ENCODE measurements at places on chromosomes 12 and 14.

DNA sequence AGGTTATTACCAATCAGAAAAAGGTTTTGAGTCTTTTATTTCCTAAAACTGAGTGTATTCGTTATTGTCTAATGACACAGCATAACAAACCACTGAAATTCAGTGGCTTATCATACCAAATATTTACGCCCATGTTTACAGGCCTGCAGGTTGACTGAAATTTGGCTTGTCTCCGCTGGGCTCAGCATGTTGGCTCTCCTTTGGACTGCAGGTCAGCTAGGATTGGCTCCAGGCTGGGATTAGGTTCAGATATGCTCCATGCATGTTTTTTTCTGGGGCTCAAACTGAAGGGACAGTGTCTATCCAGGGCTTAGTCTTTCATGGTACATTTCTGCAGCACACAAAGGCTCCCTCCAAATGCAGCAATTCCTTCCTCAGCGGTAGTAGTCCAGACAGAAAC is 569.9 kb downstream of the DIO2 start:
- DNase-seq = no peak

- no peak for DNase-seq
These were observed 141.0 kb upstream of the LMNTD1 start for GRCh38 chr12:25694072-25694471.

DNA sequence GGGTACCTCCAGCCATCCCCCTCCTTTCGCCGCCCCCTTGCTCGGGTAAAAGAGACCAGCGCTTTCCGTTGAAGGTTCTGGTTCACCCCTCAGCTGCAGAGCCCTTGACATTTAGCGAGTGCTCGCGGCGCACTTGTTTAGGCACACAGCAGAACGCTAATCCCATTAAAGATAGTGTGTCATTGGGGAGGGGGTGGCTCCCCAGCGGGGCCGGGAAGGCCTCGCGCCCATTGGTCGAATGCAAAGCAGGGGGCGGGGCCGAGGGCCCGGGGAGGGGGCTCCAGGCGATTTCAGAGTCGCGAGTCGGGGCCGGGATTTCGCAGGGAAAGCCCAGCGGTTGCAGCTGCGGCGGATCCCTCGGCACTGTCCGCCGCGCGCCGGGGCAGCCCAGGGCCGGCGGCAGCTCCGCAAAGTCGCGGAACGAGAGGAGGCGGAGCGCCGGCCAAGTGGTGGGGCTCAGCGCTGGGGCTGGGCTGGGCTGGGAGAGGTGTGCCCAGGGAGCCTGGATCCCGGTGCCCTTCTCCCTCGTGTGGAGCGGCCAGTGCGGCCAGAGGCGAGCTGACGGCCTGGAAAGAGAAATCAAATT is 122.9 kb downstream of the TSPAN9 start:
- DNase-seq = peak; percentile 61

DNA sequence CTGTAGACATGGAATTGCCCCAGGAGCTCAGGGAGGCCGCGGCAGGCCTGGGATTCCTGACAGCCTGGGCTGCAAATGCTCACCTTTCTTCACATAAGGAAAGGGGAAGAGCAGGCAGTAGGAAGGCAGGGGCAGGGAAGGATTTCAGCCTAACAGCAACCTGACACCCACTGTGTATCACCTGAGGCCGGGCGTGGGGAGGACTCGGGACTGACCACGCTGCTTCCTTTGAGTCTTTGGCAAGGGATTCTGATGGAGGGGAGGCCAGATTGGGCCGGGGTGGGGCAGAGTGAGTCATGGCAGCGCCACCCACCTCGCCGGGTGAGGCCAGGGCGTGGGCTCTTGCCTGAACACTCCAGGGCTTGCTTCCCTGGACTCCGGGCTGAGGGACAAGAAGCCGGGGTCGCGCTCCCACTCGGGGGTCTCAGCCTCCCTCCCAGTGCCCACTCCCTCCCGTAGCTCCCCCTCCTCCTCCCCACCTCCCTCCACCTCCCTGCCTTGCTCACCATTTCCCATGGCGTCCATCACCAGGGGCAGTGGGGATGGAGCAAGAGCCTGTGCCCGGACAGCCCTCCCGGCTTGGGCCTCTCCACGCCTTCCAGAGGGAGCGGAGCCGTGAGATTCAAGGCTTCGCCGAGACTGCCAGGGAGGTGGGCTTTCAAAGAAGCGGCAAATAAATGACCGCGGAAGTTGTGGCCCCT is 247.9 kb upstream of the RTL1 start:
- no peak for DNase-seq

DNA sequence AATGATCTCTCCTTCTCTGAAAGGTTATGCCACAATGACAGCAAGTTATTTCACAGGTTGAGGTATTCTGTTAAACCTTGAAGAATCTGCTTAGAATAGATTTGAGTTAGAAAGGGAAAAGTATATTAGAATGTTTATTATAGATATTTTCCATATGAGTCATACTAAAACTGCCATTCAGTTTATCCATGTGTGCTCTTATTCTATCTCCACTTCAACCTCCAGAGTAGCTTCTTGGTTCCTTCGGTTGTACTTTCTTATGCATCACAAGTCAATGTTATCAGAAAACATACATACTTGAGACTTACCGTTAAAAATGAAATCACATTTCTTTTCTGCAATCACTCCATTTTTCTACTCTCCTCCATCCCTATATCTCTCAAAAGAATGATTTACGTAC is 197.7 kb downstream of the BCAT1 start:
- no peak for DNase-seq

- peak; percentile 78 for DNase-seq
These were observed 96.9 kb upstream of the TMPO start for GRCh38 chr12:98418357-98419075.

- DNase-seq = no peak
These were observed 370.4 kb downstream of the NPAS3 start for GRCh38 chr14:33309106-33309505.

- no peak for DNase-seq
These were observed 16.7 kb downstream of the AK7 start for GRCh38 chr14:96408608-96409007.

DNA sequence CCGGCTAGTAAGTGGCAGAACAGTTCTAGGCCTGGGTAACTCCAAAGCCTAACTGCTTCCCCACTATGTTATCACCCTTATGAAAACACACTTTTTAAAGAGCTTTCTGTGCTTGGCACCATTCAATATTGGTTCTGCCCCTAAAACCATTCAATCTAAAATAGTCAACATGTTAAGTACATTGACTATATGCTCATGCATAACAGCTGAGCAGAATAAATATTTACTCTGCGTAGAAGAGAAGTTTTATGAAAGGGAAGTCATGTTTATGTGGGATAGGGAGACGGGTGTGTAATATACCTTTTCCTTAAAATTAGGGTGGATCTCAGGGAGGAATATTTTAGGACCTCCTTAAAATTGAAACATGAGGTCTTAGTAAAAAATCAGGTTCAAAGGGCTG is 80.5 kb downstream of the SAMD4A start:
- no peak for DNase-seq

GRCh38 chr12:12723681-12724420 is 6.7 kb downstream of the CDKN1B start:
- DNase-seq = no peak

DNA sequence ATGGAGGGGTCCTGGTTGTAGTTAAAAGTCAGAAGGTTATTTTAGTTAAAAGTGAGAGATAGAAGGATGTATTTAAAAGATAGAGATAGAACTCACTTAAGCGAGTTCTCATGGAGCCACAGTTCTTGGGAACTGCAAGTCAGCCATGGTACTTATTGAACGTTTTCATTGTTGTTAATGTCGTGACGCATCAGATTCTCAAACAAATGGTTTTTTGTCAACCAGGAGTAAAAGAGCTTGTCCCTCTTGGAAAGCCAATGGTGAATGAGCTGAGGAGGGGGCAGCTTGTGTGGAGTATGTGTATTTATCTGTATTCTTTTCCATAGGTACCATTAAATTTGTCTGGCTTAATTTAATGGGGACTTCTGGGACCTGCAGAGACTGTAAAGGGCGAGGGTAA is 68.6 kb downstream of the FIGNL2 start:
- DNase-seq = no peak

DNA sequence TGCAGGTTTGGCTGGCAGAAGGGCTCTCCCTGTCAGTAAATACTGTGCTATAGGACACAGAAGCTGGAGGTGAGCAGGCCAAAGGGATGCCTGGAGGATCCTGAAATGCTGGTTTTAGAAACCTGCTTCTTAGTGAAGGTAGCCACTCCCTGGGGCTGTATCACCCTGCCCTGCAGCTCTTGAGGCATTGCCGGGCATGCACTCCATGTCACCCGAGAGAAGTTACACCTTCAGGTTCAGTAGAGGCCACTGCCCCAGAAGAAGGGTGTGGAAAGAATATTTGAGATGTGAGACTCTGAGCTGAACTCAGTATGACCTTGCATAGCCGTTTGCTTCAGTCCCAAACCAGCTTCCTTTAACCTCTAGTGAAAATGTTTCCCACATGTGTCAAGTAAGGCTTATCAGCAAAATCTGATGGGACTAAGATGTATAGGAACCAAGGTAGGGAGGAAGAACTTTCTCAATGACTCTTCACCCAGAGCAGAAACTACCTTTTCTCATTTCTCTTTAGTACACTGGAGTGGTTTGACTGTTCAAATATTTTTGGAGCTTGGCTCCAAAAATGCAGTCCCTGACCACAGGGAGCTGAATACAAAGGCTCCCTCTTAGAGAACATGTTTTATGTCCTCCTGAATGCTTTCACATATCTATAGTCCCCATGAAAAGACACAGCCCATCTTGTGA is 164.5 kb upstream of the DYRK2 start:
- no peak for DNase-seq

- no peak for DNase-seq
These were observed 2.5 kb downstream of the KCNH3 start for GRCh38 chr12:49541140-49541861.

DNA sequence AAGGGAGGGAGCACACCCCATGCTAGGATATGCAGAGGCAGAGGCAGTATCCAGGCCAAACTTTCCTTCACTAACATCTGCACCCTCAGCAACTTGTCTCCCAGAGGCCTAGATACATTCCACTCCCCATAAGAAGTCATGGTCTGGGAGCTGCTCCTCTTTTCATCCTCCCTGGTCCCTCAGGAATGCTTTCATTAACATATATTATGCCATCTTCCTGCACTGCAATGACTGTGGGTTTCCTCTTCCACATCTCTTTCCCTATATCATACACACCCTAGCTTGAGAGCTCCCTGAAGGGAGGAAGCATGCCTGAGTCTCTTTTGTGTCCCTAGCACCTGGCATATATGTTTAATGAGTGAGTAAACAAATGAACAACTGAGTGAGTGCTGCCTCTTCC is 8.6 kb downstream of the DDN start:
- DNase-seq = no peak

DNA sequence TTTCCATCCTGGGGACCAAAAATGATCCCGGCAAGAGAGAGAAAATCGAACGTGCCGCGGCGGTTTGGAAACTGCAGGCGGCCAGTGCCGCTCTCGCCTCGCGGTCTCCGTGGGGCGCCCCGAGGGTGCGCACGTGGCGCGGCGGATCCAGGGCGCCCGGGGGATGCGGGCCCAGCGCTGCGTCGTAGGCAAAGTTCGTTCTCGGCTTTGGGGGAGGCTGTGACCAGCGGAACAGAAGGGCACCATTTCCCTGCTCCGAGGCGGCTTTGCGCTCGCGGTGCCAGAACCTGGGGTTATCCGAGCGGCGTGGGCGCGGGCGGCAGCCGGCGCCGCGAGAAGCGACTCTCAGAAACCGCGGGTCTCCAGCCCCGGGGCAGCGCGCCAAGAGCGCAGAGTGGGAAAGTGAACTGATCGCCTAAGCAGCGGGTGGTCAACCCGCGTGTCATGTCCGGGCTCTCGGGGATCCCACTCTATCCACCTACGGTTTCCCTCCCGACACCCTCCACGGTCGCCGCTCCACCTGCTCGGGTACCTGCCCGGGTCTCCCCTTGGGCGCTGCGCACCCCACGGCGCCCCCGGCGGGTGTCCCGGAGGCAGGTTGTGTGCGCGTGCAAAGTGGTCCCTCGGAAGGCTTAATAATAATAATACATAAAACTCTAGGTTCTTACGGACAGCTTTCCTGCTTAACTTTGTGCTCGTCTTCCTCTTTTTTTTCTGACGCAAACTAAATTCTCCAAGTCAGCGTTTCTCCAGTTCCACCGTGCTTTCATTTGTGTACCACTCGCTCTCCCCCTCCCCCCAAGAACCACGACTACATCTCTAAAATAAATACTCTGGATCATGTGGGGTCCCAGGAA is 1.2 kb downstream of the ESRRB start:
- DNase-seq = no peak

DNA sequence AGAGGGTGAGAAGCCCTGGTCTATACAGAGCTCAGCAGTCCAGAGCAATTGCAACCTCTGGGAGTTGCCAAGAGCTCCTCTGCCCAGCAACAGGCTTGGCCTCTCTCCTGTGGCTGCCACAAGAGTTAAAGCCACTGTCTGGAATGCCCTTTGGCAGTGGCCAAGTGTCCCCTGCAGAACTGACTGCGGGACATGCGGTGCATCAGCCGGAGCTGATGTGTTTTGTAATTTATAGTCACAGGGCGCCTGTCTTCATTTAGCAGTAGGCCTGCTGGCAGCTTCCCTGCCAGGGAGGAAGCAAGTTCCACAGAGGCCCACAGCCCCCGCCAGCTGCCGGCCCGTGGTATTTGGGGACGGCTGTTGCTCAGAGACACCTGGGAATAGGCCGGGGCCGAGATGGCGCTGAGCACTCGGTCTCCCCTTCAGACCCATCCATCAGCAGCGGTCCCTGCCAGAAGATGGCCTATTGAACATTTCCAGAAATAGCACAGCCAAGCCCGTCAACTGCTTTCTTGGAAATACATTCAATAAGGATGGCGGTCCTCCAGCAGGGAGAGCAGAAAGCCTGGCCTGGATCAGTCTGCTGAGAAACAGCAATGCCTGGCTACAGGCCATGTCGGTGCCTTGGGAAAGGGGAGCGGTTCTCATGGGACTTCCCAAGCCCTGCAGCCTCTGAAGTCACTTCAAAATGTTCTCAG is 217.4 kb downstream of the CRADD start:
- DNase-seq = no peak

DNA sequence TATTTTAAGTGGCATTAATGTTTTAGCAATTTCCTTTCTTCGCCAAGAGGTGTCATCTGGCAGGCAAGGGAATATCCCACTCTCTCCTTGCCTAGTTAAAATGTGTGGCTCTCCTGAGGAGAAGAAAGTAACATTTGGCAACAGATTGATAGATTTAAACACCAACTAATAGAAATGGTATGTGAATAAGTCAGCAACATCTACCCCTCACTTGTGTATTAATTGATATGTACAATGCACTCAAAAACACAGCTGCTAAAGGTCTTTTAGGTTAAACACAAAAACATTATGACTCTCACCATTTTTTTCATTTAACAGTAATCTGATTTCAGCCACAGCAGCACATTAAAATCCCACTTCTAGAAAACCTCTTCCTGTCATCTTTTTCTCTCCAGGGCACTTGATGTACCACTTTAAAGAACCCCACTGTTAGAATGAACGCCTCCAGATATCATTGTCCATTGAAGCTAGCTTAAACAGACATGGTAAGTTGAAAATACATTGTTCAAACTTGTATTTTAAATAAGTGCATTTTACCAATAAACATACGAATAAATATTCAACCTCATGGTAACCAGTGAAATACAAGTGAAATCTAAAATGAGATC is 151.7 kb downstream of the RPAP3 start:
- DNase-seq = no peak

- no peak for DNase-seq
These were observed 155.3 kb upstream of the FSCB start for GRCh38 chr14:44662250-44662891.
